Memory B cell (primary cell): ENCODE measurements at places on chromosomes 5 and 9.
A peak's percentile ranks its signal among the peaks of the same experiment; 100 is the strongest.

DNA sequence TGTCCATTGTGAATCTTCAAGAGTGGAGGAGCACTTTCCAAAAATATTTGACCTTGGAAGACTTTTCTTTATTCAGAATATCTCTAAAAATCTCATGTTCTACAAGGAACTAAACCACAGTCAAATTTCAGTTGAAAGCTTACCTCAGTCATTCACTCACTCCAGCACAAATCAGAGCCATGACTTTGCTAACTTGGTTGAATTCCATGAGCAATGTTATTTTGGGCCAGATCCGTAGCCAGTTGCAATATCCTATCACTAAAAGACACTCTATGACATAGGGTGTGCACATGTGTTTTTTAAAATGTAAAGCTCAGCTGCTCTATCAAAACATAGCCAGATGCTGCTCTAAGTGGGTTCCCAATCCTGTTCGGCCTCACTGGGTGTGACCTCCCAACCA is 156.1 kb upstream of the ANKRD55 start:
- no peak overlapping the region for H3K27ac ChIP-seq
- H3K4me1 ChIP-seq: peaks cover 42% of the 10 kb centered on the region
- no peaks in the 10 kb centered on the region for H3K27me3 ChIP-seq
- no peak for DNase-seq
- peaks cover 6% of the 10 kb centered on the region for H3K36me3 ChIP-seq

- H3K4me1 ChIP-seq: no peaks in the 10 kb centered on the region
- no peaks in the 10 kb centered on the region for H3K27me3 ChIP-seq
- no peaks in the 10 kb centered on the region for H3K36me3 ChIP-seq
- DNase-seq: no peak
These were observed 45.1 kb downstream of the FBXL7 start for GRCh38 chr5:15545082-15545481.

- H3K36me3 ChIP-seq: peaks cover 48% of the 10 kb centered on the region
- no peaks in the 10 kb centered on the region for H3K4me1 ChIP-seq
- H3K27me3 ChIP-seq: no peaks in the 10 kb centered on the region
- no peak overlapping the region for H3K27ac ChIP-seq
- no peak overlapping the region for H3K4me3 ChIP-seq
These were observed 58.9 kb upstream of the RAPGEF6 start for GRCh38 chr5:131693894-131694293.

GRCh38 chr5:75710637-75711036 is 6.6 kb downstream of the POC5 start:
- H3K36me3 ChIP-seq: peaks cover 16% of the 10 kb centered on the region
- peaks cover 18% of the 10 kb centered on the region for H3K4me1 ChIP-seq
- no peak overlapping the region for H3K4me3 ChIP-seq
- DNase-seq: no peak
- H3K27me3 ChIP-seq: no peaks in the 10 kb centered on the region

DNA sequence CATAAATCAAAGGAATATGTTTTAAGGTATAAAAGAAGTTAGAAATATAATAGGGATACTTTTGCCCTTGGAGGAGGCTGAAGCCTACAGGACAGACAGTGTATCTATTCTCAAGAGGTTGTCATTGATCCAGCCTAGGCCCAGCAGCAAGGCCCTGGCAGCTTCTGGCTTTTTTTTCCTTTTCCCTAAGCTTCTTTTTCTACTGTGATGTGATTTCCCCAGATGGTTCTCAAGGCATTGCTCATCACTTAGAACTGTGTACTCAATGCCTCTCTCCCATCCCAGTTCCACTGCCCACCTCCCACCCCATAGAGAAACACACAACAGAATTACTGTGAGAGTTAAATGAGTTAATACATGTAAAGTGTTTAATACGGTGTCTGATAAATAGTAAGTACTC is 88.6 kb downstream of the SLC44A1 start:
- H3K27ac ChIP-seq: no peak overlapping the region
- no peaks in the 10 kb centered on the region for H3K27me3 ChIP-seq
- H3K4me3 ChIP-seq: no peak overlapping the region
- peaks cover 11% of the 10 kb centered on the region for H3K4me1 ChIP-seq

DNA sequence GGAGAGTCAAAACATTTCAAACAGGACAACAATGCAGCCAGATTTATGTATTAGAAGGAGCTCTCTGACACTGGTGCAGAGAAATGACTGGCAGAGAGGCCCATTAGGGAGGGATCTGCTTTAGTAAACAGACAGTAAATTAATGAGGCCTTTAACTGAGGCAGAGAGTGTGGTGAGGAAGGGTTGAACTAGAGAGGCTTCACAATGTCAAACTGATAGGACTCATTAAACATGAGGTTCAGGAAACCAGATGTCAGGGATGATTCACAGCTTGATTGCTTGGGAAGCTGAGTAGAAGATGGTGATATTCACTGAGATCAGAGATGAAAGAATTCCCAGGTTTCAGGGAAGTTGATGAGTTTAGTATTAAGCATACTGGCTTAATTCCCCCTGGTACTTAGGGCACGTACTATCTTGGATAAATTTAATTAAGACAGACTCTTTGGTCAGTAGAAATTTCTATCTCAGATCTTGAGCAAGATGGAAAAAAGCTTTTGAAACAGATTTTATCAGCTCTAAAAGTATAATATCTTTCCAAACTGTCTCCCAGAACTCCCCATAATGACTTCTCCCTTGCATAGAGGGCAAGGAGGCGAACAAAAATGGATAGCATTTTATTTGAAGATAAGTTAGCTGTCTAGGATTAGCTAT is 8.6 kb upstream of the MUSK start:
- H3K27me3 ChIP-seq: peaks cover 2% of the 10 kb centered on the region
- H3K4me3 ChIP-seq: no peak overlapping the region
- DNase-seq: no peak
- no peak overlapping the region for H3K27ac ChIP-seq
- no peaks in the 10 kb centered on the region for H3K36me3 ChIP-seq
- H3K4me1 ChIP-seq: no peaks in the 10 kb centered on the region

DNA sequence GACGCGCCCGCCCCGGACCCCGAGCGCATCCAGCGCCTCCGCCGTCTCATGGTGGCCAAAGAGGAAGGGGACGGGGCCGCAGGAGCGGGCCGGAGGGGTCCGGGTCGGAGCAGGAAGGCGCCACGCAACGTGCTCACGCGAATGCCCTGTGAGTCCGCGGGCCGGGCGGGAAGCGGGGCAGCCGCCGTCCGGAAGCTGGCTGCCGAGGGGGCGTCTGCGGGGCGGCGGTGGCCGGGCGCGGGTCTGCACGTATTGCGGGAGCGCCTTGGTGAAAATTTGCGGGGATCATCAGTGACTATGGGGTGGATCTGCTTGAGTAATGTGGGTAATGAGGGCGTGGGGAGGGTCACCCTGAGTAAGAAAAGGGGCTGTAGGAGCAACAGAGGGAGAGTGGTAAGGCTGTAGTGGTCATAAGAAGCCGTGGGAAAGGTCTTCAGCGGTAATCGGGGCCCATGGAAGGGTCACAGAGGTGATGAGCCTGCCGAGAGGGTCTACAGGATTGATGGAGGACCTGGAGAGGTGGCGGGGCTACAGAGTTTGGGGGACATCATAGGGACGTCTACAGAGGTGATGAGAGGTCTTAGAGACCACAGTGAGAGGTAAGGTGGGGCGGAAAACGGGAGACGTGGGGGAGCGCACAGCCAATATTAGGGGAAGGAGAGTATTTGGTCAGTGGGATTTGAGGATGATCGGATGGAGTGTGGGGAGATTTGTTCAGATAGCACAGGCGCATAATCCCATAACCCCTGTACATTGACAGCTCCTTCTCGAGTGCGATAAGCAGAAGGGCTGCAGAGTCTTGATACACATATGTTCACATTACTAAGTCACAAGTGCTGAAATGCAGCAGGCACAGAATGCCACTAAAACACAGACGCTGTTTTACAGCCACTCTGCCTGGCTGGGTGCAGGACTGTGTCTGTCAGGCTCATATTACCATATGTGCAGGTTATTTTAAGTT is 819 bp downstream of the LSM11 start:
- H3K4me3 ChIP-seq: peak overlapping the region; percentile 82
- H3K36me3 ChIP-seq: no peaks in the 10 kb centered on the region
- peak overlapping the region; percentile 45 for H3K27ac ChIP-seq
- peaks cover 24% of the 10 kb centered on the region for H3K4me1 ChIP-seq
- no peaks in the 10 kb centered on the region for H3K27me3 ChIP-seq
- DNase-seq: peak; percentile 18

DNA sequence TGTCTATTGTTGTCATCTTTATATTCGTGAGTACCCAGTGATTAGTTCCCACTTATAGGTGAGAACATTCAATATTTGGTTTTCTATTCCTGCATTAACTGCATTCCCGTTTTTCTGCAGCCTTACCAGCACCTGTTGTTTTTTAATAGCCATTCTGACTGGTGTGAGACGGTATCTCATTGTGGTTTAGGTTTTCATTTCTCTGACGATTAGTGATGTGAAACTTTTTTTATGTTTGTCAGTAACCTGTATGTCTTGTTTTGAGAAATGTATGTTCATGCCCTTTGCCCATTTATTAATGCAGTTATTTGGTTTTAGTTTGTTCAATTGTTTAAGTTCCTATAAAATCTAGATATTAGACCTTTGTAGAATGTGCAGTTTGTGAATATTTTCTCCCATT is 546.0 kb upstream of the RORB start:
- no peaks in the 10 kb centered on the region for H3K36me3 ChIP-seq
- DNase-seq: no peak
- no peaks in the 10 kb centered on the region for H3K27me3 ChIP-seq
- H3K4me1 ChIP-seq: no peaks in the 10 kb centered on the region
- H3K27ac ChIP-seq: no peak overlapping the region

DNA sequence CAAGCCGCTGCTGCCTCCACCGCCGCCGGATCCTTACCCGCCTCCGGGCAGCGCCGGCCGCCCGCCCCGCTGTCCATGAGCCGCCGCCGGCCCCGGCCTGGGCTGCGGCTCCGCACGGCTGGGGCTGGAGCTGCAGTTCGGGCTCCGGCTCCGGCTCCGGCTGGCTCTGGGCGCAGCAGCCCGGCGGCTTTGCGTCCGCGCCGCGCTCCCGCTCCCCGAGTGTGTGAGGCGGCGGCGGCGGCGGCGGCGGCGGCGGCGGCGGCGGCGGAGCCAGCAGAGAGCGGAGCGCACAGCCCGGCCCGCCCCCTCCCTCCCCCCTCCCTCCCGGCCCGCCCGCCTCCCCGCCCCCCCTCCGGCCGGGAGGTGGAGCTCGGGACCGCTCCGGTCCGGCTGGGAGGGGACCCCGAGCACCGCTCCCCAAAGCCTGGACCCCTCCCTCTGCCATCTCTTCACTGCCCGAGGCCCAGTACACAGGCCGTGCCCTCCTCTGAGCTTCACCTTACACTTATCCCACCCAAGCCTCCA is at the start of gene PCDH1:
Gene PCDH1, minus strand, starts transcription at position 225 of the 525 bp plus-strand sequence. Its CDS starts 148 bp downstream, at position 77.
- DNase-seq: peak; percentile 22
- H3K27me3 ChIP-seq: peaks cover 53% of the 10 kb centered on the region
- peaks cover 2% of the 10 kb centered on the region for H3K36me3 ChIP-seq
- peak within 1 kb of the TSS; percentile 32 for H3K27ac ChIP-seq
- H3K4me1 ChIP-seq: peaks cover 20% of the 10 kb centered on the region

- H3K27me3 ChIP-seq: peaks cover 9% of the 10 kb centered on the region
- H3K27ac ChIP-seq: no peak overlapping the region
- no peak for DNase-seq
These were observed 4.8 kb downstream of the FOXI1 start for GRCh38 chr5:170110403-170111087.

GRCh38 chr5:123450640-123451039 is 27.4 kb upstream of the CEP120 start:
- peaks cover 15% of the 10 kb centered on the region for H3K4me1 ChIP-seq
- H3K4me3 ChIP-seq: no peak overlapping the region
- no peak for DNase-seq
- H3K27ac ChIP-seq: no peak overlapping the region
